ENCODE measurements at places on chromosomes 2 and 18.

- DNase-seq = no peak
Measured at GRCh38 chr2:233051241-233052149, 8.6 kb upstream of the INPP5D start.

DNA sequence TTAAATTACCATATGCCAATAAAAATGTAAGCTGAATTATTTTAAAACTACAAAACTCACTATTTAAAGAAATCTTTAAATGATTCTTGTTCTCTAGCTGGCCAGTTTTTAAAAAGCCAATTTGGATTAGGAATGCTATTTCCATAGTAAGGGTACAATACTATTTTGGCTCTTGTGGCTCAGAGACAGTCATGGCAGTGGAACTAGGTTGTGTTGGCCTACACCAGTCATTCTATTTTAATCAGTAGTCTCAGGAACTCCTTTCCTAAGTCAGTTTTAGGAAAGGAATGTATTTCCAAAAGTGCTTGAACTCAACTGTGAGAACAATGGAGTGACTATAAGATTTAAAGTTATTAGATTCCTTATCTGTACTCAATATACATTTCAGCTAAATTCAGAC is 5.9 kb downstream of the BOLL start:
- DNase-seq = no peak

DNA sequence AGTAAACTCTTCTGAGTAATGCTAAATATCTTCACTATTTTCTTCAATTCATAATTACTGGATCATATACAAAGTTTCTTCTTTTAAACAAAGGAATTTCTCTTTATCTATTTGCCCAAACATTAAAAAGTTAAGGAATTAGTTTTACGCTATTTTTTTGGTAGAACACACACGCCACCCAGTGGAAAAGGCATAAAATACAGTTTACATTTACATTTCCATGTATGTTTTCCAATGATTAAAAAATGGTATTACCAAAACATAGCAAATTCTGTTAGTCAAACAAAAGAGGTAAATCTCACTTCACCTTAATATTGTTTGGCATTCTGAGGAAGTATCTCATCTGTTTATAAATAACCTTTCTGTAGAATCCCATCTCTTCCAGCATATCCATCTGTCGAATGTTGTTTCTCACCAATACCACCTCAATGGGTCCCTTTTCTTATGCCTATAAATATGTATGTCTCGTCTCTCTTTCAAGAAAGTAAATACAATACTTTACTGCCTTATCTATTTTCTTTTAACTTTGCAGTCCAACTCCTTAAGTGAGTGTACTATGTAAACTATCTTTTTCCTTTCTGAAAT is 7.2 kb downstream of the BOLL start:
- DNase-seq = no peak

- no peak for DNase-seq
Measured at GRCh38 chr2:32363597-32363996, 6.8 kb downstream of the BIRC6 start.

DNA sequence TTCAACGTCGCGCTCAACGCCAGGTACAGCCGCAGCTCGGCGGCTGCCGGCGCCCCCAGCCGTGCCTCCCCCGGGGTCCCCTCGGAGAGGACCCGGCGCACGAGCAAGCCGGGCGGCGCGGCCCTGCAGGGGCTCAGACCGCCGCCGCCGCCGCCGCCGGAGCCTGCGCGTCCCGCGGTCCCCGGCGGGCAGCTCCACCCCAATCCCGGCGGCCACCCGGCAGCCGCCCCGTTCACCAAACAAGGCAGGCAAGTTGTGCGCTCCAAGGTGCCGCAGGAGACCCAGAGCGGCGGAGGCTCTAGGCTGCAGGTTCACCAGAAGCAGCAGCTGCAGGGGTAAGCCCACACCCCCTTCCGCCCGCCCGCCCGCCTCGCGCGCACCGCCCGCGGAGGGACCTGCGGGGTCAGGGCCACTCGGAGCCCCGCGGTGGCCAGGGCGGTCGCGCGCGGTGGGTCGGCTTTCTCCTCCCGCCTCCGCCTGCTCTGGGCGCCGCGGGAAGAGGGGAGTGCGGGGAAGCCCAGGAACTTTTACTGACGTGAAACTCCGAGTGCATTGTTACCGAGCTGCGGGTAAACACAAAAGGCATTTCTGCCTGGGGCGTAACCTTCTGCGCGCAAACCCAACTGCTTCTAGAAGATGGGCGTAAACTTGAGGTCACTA is 861 bp downstream of the LTBP1 start:
- DNase-seq = peak; percentile 7

DNA sequence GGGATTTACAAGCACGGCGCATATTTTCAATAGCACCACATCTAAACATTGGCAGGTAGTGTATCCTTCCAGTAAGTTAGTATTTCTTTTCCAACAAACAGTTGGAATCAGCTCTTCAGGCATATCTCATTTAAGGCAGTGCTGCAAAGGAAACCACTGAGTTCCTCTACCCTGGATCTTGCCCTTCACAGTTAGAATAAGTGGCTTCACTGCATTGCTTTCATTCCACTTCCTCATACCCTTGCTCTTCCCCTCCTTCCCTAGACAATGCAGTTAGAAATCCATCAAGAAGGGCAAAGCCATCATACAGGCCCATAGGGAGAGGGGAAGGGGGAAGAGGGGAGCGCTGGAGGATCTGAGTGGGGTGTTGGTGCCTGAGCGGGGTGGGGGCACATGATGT is 173.7 kb downstream of the FBXO15 start:
- no peak for DNase-seq

DNA sequence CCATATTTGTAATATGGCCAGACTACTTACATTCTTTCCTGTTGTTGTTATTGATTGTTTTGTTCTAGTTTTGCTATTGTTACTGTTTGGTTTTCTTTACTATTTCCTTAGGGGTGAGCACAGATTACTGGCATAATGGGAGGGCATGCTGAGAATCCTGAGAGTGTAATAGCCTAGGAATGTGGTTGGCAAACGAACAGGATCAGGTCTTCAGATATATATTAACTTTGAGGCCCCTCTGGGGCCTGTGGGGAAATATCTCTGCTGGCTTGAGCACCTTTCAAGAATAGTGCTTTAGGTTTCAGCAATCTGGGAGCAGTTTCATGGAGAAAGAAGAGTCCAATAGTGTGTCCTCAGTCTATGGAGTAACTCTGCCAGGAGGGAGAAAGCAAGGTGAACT is 144.4 kb downstream of the THSD7B start:
- no peak for DNase-seq

DNA sequence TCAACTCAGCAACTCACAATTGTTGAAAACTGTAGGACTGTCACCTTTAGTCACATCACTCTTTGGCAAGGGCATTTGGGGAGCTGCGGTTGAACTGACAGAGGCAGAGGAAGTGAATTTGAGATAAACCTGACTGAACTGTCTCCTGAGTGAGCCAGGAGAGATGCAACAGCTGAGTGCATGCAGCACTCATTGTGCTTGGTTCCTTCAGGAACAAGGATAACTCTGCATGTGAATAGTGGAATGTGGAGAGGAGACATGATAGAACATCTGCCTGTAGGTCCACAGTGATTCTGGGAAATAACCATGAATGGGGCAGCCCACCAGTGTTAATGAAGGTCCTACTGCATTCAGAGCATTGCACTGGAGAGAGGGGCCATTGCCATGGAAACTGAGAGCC is 494.7 kb downstream of the STK39 start:
- DNase-seq = no peak

- DNase-seq = no peak
Measured at GRCh38 chr2:2569306-2569705, 238.2 kb upstream of the MYT1L start.

GRCh38 chr2:31373127-31373526 is 41.4 kb downstream of the XDH start:
- DNase-seq = no peak

DNA sequence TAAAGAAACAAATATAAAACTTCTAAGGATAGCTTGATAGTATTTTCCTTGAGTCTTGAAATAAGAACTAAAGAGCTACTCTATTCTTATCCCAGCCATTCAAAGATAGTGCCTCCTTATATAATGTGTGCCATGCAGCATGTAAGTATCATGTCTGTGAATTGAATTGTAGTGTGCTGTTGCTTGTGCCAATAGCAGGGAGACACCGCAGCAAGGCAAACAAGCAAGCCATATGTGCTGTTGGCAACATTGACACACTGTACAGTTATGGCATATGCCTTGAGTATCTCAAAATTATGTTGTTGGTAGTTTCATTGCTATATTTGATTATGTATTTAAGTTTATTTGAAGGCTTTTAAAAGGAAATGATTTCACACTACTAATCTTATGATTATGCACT is 58.2 kb downstream of the ERBB4 start:
- DNase-seq = no peak

DNA sequence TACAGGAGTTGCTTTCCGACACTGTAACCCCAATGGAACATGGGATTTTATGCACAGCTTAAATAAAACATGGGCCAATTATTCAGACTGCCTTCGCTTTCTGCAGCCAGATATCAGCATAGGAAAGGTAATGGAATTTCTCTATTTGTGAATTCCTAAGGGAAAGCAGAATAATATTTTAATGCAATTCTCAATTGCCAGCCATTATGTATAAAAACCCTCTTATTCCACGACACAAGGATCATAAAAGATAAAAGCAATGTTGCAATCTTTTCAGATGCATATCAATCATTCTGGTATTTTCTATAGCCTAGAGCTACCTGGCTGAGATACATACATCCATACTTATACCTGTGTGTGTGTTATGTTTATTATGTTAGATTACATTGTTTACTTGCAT is 31.2 kb downstream of the PTH2R start:
- no peak for DNase-seq

DNA sequence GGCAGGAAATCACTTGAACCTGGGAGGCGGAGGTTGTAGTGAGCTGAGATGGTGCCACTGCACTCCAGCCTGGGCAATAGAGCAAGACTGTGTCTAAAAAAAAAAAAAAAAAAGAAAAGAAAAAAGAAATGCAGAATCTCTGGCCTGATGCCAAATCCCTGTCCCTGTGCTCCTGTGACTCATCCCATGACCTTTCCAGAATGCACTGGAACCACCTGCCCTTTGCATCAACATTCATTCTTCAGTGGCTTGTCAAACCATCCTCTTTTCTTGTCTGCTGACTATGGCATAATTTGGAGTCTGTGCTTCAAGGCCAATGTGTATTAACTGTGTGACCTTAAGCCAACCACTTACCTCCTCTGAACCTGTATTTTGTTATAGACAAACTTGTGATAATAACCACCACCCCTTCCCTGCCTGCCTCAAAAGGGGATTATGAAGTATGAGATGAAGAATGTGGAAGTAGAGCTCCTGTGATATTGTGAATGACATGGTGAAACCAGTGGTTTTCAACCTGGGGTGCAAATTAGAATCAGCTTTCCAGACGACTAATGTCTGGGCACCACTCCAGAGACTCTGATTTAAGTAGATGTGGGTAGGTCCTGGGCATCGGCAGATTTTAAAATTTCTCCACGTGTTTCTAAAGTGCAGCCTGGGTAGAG is 189.3 kb downstream of the CLIP4 start:
- no peak for DNase-seq

DNA sequence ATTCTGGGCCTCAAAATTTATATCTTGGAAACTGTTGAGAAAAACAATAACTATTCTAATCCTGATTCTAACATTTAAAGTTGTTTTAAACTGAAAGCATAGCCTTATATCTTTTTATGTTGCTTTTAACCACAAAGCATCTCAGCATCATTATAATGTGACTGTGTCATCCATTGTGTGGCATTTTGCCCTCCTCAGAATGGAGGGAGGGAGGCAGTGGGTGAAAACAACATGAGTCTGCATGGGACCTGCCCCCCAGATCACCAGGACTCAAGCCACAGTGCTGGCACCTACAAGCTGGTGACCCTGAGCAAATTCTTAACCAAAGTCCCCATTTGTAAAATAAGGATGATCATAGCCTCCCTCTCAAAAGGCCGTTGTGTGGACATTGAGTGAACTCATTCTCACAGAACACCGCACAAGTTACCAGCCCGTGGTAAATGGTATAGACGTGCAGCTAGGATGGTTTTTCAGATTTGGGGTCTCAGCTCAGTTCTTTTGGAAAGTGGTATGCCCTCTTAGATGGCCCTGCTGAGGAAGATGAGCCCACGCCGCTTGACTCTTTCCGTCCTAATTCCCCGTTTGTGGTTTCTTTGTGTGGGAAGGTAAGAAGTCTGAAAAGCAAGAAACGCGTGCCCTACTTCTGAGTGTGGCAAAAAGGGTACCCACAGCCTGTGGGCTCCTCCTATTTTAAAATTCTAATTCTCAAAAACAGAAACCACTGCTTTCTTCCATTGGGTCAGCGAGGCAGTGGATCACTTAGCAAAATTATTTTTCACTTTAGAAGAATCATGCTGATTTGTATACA is 305.0 kb upstream of the ID2 start:
- DNase-seq = no peak

DNA sequence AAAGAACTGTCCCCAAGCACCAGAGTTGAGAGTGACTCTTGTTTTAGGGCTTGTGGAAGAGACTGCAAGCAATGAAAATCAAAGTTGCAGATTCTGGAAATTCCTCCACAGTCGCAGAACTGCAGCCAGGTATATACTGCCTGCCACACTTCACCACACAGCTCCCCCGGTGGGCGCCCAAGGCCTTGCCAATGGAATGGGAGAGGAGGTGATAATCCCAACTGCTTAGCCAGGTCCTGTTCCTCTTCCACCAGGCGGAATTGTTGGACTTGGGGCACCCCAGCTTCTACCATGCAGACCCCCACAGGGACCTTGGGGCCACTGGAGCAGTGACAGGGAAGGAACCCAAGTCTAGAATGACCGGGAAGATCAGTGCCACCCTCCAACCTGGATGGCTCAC is 4.8 kb upstream of the PDIA6 start:
- DNase-seq = no peak

DNA sequence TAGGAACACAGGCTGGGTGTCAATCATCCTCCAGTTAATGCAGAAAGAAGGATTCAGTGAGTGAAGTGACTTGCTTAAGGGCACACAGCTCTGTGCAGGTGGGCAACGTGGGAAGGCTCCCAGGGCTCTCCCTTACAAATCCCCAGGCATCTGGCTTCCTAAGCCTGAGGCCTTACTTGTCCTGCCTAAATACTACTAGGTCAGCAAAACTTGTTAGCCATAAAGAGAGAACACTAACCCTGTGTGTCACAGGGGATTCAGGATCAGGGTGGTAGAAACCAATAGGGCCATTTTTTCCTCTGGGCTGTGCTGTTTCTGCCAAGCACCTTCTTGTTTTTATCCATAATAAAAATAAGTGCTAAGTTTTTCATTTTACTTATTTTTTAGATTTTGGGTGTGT is 55.0 kb downstream of the GATA6 start:
- DNase-seq = no peak
